Cardiac ventricle fibroblast (primary cell): ENCODE measurements at places on chromosomes 4 and X. TPM values are rescaled to one million over a fixed set of nuclear protein-coding genes. Genes with fewer than 3 reads are reported as not detected.

ARMCX6 gene
- total RNA-seq, result 17.0 and 19.7 TPM in 2 replicates

UGT2B15 gene
- not detected in 2 replicates for total RNA-seq

FOXR2 gene
- total RNA-seq, result not detected in 2 replicates

MAGEE1 gene
- total RNA-seq, result 2.1 and 3.2 TPM in 2 replicates

PKD2 gene
- total RNA-seq, result 23.3 and 26.5 TPM in 2 replicates

SSX4B gene
- not detected in 2 replicates for total RNA-seq

SSR4 gene
- 281 and 408 TPM in 2 replicates for total RNA-seq

NLGN4X gene
- 3.3 and 4.2 TPM in 2 replicates for total RNA-seq

ZNF630 gene
- 1.4 and 1.7 TPM in 2 replicates for total RNA-seq

PAGE2 gene
- total RNA-seq, result not detected in 2 replicates

JADE1 gene
- 22.1 and 22.4 TPM in 2 replicates for total RNA-seq

CSAG3 gene
- not detected in 2 replicates for total RNA-seq

PDCL2 gene
- total RNA-seq, result not detected in 2 replicates

FRAS1 gene
- 2.7 and 3.7 TPM in 2 replicates for total RNA-seq
